Nucleus accumbens (tissue), 56 donors: ENCODE measurements at places on chromosomes 2 and 18.

- DNase-seq, result no peak
Observed at GRCh38 chr2:2890901-2891300, 486.7 kb downstream of the EIPR1 start.

GRCh38 chr2:190136825-190137224 is 74.3 kb upstream of the MSTN start:
- no peak for DNase-seq

GRCh38 chr18:78953566-78953965 is 26.1 kb upstream of the SALL3 start:
- no peak for DNase-seq

DNA sequence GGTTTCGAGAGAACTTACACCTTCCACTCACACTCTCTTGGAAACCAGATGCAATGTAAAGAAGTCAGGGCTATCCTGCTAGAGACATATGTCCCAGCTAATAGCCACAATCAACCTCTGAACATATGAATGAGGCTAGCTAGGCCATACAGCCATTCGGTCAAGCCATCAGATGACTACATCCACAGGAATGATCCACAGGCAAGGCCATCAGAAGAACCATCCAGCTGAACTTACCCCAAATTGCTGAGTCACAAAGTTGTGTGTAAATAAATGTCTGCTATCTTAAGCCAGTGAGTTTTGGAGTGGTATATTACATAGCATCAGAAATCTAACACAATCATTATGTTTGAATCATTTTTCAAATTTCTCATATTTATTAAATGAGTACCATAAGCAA is 5.2 kb upstream of the SPAST start:
- DNase-seq, result no peak

DNA sequence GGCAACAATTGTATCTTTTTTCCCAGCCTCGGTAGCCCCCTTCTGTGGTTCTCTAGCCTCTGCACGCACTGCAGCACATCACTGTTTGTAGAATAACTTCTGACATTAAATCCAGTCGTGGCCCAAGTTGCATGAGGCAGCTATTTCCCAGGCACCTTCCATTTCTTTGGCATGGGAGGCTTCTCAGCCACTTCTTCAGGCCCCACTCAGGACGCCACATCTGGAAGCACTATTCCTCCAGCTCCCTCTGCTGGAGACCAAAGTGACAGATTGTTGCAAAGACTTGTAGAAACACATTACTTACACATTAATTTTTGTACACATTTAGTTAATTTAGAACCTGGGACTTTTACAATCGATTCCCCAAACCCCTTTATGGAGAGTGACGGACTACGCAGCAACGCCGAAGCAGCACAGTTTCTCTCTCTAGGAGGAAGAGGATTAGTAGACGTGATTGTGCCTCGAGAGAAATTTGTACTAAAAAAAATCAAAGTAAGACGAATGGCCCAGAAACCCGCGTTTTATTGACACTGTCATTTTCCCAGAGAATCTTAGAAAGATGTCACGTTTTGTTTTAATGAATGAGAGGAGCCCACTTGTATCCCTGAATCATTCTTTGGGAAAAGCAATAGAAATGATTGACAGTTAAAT is 57.8 kb upstream of the RGPD5 start:
- DNase-seq, result peak; percentile 41

DNA sequence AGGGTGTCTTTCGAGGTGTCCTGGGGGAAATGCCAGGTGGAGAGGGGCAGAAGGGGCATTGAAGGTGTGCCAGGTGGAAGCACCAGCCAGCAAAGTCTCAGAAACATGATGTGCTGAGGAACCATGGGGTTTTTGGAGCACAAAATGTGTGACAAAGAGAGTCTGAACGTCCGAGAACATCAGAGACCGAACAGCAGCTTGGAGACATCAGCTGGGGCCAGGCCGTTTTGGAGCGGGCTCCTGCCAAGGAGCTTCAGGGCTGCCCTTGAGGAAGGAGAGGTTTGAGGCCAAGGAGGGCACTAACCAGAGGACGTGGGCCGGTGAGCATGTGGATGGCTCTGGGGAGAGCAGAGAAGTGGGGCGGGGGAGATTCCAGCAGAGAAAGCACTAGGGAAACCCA is 5.3 kb upstream of the MBP start:
- DNase-seq, result no peak

DNA sequence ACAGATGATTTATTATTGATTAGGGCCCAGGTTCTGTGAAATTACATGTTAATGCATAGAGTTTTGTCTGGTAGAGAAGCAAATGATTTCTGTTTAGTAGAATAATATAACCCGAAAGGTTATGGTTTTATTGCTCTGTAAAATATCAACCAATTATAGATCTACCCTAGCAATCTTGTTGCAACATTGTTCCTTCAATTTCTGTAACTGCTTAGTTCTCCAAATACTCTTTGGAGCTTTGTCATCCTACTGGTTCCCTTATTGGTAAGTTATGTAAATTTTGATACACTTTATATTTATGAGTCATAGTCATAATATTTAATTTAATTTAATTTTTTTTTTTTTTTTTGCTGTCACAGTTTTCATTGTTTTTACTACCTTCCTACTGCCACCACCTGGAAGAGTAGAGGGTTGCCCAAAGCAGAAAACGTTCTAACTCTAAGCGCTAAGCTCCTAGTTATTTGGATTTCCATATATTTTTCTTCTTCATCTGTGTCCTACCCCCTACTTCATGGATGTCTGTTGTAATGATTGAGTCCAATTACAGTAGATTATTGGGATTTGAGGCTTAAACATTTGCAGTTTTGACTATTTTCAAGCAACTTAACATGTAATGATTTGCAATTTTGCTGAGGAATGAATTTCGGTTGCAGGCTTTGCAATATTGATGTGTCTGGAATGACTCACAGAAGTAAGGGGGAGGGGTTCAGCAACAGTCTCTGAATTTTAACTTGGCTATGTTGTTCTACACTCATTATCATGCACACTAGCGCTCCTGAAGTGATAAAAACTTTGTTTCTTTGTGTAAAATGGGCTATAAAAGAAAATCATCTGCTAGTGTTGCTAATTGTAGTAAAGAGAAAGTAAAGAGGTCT is 51.1 kb downstream of the NABP1 start:
- no peak for DNase-seq

GRCh38 chr2:2159336-2159735 is 171.7 kb downstream of the MYT1L start:
- no peak for DNase-seq

DNA sequence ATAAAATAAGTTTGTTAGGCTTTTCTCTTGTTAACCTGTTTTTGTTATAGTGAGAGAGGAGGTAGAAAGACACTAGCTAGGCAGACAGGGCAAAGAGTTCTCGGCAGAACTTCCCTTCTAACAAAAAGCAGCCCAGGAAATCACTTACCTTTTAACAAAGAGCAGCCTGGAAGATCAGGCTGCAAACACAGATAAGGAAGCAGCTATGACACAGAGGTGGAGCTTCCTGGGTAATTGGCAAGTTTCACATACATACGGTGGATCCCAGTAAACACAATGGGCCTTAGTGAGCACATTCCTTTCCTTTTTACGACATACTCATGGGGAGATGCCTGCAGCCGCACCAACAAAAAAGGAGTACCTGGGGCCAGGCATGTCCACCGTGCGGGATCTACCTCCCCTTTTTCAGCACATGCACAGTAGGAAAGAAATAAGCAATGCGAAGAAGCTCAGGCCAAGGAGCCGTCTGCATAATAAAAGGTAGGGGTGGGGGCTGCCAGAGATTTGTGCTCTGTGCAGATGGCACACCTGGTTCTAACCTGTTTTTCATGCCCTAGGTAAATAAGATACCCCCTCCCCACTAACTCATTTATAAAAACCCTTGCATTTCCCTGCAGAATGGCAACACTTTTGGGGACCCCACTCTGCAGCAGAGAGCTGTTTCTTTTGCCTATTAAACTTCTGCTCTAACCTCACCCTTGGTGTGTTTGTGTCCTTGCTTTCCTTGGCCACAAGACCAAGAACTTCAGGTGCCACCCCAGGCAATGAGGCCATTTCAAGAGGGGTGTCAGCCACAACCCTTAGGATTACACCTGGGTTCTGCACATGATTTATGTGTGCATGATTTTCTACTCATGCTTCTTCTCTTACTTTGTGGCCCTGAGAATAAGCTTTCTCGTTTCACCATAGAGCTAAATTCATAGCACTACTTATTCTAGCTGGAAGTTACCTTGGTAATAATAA is 26.5 kb downstream of the MDH1 start:
- DNase-seq, result no peak

- DNase-seq, result no peak
Observed at GRCh38 chr2:165544897-165545296, 75.4 kb downstream of the CSRNP3 start.

- no peak for DNase-seq
Observed at GRCh38 chr2:12126318-12126717, 379.9 kb downstream of the LPIN1 start.

DNA sequence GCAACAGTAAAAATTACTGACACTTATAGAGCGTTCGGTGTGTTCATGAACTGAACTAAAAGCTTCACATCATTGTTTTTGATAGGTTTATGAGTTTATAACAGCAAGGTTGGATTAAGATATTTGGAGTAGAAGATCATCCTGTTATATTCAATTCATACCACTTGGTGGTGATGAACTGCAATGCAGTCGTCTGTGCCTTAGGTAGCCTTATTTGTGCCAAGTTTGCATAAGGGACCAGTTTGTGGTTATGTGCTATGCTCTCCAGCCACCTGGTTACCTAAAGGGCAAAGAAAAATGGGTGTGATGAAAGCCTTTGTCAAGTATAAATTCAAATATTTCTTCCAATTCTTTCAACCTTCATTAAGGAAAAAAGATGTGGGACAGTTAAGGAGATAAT is 150.9 kb upstream of the KCNH7 start:
- DNase-seq, result no peak

DNA sequence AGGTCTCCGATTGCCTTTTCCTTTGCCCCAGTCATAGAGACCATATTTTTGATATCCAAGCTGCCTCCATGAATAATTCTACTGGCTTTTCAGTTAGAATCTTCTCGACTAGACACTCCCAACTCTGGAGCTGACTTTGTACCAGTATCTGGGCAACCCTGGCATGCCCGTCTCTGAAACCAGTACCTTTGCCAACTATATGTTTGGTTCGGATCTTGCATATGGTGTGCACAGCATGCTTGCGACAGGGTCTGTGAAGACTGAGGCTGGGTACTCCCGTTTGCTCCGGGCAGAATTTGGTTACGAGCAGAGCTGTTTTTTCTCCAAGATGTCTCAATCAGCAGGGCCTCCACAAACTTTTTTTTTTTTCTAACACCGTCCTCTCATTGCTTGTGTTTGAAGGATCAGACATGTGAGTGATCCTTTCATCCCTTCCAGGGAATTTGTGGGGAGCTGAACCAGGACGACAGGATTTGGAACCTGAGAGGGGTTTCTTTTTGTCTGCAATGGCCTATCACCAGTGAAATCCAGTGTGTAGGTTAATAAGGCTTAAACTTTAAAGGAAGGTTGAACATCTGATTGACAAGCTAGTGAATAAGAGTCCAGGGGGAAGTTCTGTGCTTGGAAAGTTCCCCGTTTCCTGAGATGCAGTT is 322.3 kb downstream of the MYCN start:
- no peak for DNase-seq

- no peak for DNase-seq
Observed at GRCh38 chr2:32701806-32702205, 74.0 kb downstream of the TTC27 start.

DNA sequence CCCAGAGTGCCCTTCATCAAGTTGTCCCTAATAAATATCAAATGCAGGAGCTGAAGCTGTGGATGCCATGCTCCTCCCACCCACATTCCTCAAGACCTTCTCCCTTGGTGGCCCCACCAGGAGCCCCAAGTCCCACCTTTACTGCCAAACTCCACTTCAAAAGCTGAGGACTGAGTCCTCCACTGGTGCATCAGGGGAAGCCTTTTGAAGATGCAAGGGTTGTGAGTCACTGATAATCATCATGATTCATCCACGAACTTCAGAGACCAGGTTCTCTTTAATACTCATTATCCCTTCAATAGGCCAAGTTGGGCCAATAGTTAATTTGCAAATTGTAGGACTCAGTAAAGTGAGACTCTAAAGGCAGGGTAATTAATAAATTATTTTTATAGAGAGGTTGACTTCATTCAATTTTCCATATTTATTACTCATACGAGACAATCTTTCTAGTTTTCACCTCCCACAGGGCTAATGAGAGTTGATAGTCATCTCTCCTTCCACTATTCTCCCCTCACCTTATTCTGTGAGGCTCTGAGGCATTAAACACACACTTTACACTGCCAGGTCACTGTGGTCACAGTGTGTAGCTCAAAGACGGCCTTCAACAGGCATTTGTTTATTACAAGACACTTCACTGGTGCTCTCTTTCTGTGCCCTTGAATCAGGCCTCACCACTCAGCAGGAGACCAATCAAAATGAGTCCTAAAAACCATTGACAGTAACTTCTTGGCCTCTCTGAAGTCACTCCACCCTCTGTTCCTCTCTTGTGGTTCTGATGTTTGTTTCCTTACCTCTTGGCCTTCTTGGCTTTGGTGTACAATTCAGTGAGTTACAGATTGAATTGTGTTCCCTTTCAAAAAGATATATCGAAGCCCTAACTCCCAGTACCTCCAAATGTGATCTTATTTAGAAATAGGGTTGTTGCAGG is 99.9 kb downstream of the TRIB2 start:
- DNase-seq, result no peak

DNA sequence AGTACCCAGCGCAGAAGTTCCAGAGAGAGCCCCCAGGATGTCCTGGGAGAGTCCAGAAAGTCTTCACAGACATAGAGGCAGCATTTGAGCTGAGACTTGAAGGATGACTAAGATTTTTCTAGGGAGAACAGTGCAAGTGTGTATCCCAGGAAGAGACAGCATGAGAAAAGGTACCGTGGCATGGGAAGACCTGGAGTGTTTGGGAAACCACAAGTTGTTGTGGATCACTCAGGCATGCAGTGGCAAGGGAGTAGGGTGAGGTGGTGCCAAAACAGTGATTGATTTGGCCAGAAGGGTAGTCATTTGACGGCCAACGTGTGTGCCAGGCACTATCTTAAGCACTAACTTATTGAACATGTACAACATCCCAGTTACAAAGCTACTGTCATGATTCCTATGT is 24.5 kb upstream of the KCNK3 start:
- DNase-seq, result no peak

GRCh38 chr2:119429225-119429981 is 2.3 kb upstream of the TMEM37 start:
- no peak for DNase-seq

- DNase-seq, result no peak
Observed at GRCh38 chr18:23066504-23067039, 68.7 kb upstream of the CABLES1 start.

GRCh38 chr2:118269408-118270051 is 181.3 kb downstream of the INSIG2 start:
- DNase-seq, result no peak
